ENCODE measurements at places on chromosomes 6 and 20.

DNA sequence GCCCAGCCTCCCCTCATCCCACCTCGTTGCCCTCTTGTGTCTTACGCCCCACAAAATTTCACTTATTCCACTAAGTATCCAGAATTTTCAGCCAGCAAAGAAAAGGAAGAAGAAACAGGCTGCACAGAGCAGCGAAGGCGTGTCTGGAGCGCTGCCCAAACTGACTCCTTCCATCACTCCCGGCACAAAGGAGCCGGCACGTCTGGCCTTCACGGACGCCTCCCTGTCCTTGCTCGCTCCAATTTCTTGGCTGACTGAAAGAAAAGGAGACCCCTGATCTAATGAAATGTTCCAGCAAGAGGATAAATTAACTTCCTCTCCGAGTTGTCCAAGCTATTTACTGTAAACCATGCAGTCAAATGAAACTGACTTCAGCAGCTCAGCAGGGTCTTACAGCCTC is 152.3 kb upstream of the CDH4 start:
- no peak for DNase-seq

DNA sequence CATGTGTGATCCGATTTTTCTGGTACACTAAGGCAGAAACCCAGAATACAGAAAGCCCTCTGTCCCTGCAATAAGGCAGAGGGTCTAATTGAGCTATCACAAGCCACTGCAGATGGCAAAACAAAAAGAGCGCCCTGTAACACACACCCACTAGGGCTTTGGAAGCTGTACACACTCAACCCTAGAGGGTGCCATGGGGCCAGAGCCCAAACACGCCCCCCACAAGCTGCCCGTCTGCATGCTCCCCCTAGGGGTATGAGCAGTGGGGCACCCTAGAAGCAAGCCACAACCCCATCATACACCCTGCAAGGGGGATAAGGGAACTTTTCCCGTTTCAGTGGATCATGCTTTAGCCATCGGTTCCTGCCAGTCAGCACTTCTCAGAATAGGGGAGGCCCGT is 62.2 kb upstream of the PDE10A start:
- no peak for DNase-seq

DNA sequence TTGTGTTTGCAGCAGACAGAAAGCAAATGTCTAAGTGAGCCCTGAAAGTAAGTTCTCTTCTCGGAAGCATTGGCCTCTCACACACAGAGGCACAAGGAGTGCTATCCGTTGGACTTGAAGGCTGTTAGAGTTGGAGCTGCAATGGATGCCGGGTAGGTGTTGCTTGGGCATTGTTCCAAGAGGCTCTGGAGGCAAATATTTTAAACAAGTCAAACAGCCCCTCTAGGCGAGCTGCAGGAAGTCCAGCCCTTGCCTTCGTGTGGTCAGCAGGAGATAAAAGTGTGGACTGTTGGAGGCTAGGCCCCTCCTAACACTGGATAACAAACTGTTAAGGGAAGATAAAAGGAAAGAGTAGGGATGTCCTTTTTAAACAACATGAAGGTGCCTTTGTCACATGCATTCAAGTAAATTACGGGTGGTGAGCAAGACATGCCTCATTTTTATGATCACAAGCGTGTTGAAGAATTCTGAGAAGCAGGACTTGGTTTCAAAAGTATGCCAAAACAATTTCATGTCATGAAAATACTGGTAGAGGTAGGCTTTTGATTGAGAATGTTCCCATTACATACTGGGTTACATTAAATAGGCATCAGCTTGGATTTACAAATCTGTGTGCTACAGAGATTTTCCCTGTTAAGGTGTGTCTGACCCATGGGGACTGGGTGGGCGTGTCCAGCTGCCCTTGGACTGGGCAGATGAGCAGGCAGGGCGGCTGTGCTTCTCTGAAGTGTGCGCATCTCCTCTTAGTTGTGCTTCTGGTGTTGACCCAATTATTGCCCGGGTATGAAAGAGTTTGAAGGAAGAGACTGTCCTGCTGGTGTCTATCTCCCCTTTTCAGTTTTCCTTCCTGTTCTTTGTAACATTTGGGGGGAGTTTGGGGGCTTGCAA is 57.5 kb downstream of the RREB1 start:
- no peak for DNase-seq

DNA sequence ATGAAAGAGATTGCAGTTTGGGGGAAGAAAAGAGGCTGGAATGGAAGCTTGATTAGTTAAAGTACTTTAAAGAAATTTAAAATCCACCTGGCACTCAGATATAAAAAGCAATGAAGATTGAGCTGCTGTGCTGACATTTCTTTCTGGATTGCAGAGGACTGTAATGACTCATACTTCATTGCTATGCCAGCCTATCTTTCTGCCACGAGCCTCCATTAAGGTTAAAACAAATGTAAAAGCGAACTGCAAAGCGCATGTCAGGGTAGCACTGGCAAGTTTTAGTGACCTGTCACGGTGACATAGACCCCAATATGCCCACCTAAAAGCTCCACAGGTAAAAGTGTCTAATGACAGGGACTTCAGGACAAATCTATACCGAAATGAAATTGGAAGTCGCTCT is 449.6 kb downstream of the C6orf118 start:
- DNase-seq = no peak

- no peak for DNase-seq
These were observed 2.5 kb downstream of the RNF217 start for GRCh38 chr6:124964764-124965105.

- no peak for DNase-seq
These were observed 216.0 kb downstream of the DLL1 start for GRCh38 chr6:170074907-170075306.

DNA sequence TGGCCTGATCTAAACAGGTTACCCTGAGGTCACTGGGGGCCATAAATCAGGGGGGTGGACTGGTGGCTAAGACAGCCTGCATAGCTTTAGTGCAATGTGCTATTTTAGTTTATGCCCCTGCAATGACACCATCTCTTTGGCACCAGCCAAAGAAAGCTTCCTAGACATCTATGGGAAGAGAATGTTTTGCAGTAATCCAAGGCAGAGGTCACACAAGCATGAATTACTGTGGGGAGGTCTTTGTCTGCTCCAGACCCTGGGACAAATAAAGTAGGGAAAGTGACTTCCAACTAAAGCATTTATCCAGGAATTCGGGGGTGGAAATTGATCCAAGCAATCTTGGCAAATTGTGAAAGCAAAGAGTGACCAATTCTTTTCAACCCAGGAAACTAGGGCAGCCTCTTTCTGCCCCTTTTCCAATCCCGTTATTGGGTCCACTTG is 5.3 kb downstream of the RIPOR2 start:
- DNase-seq = no peak
